ENCODE measurements at places on chromosomes 6 and 20.

DNA sequence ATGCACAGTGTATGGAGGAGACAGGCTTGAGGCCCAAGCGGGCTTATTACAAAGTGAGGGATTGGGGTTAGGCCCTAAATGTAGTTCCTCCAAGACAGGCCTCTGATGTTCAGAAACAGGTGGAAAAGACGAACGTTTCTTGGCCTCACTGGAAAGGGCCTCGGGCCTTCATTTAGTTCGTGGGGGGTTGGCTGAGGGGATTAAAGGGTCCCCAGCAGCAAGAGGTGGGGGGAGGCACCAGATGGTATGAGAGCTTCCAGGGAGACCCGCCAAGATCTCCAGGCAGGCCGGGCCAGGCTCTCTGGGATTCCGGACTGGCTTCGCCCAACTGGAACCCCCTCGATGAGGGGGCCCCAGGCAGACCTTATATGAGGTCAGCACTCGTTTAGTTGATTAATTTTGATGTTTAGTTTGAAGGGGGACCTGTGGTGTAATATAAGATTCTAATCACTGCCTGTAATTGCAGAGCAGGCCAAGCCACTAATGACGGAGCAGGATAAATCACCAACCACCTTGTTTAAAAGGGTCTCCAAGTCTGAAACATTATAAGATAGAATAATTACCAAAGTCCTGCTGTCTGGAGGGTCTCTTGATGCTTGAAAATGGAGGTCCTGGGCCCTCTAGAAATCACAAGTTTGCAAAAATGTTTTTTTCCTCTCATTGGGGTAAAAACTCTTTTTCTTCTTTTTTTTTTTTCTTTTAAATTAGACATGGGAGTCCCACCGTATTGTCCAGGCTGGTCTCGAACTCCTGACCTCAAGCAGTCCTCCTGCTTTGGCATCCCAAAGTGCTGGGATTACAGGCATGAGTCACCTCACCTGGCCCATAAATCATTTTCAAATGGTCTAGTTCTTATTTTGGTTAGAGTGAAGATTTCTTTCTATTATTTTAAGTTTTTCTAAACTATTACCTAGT lies 2.2 kb downstream of the HMGA1 start:
- peak; percentile 29 for DNase-seq

GRCh38 chr6:135012764-135013163 lies 41.9 kb downstream of the HBS1L start:
- no peak for DNase-seq

- no peak for DNase-seq
Observed at GRCh38 chr6:28354688-28355554, 5.2 kb downstream of the ZKSCAN3 start.

DNA sequence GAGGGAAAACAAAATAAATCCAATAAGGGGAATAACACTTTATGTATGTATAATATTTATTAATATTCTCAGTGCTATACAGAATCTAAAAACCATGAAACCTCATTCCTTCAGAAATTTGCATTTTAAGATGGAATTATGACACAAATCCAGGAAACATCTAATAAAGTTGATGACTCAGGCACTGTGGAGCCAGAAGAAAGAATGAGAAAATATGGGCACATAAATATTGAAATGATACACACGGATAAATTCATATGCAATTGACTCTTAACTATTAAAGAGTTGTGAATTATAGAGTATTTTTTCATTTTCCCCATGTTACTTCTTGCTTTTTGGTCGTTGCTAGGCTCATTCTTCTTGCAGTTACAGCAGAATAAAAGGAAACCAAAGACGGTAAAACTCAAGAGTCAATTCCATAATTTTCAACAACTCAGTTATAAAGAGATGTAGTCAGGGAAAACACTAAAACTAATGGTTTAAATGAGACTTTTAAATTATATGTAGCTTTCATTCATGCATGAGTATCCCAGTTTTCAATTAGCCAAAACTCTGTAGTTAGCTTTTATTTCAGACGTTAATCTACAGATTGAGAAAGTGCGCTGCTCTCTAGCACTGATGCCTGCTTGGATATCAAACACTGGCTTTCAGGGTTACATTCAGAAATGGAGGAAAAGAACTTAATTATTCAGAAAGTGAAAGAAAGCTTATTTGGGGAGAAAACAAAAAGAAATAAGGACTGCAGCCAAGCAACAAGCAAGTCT lies 95.4 kb downstream of the ADGRB3 start:
- DNase-seq = no peak

DNA sequence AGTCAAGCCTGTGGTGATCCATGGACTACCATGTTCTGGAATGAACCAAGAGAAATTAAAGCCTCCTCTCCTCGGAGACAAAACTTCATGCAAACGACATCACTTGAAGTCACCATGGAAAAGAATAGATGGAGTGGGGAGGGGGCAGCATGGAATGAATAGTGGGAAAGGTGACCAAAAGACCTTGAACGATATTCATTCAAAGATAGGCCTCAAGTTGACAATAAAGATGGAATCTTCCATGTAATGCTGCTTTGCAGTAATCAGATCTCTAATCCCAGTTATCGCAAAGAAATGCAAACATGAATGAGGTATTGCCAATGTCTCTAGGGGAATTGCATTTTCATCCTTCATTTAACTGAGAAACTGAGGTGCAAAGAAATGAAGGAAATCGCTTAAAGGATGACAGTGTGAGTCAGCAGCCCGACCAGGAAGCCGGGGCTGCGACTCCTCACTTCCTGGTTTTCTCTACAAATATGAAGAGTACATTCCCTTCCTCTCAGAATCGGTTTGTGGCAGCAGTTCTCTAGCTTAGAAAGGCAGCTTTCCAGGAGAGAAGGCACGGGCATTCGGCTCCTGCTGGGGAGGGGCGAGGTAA lies 65.6 kb upstream of the RREB1 start:
- no peak for DNase-seq

GRCh38 chr6:87375315-87375714 lies 30.7 kb downstream of the C6orf163 start:
- DNase-seq = peak; percentile 25

- no peak for DNase-seq
Observed at GRCh38 chr6:135323202-135323668, 142.1 kb downstream of the MYB start.

DNA sequence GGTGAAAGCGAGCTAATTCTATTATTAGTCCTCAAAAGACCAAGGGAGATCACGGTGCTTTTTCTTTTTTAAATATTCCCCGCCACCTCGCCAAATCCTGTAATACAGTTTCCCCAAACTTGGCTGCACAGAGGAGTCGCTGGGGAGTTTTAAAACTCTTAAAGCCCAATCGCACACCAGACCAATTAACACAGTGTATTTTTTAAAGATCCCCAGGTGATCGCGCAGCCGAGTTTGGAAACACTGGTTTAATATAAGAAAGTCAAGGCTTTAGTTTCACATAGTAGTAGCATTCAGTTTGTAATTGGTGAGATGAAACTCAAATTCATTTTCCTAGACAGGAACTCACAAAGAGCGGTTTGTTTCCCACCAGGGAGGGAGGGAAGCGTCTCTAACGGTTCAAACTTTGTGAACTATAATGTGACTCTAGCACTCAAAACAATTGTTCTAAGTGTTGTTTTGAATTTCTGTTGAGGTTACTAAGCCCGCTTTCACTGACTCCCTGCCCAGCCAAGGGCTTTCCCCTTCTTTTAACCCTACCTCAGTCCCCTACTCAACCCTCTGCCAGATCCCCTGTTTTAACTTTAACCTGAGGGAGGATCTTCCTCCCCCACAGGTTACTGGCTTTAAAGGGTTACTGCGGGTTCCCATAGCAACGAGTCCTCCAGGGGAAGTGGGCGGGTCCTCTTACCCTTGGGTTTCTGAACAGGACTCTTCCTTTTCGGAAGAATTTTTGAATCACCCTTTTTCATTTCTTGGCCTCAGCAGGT lies 25.7 kb upstream of the BTBD3 start:
- DNase-seq = peak; percentile 91

DNA sequence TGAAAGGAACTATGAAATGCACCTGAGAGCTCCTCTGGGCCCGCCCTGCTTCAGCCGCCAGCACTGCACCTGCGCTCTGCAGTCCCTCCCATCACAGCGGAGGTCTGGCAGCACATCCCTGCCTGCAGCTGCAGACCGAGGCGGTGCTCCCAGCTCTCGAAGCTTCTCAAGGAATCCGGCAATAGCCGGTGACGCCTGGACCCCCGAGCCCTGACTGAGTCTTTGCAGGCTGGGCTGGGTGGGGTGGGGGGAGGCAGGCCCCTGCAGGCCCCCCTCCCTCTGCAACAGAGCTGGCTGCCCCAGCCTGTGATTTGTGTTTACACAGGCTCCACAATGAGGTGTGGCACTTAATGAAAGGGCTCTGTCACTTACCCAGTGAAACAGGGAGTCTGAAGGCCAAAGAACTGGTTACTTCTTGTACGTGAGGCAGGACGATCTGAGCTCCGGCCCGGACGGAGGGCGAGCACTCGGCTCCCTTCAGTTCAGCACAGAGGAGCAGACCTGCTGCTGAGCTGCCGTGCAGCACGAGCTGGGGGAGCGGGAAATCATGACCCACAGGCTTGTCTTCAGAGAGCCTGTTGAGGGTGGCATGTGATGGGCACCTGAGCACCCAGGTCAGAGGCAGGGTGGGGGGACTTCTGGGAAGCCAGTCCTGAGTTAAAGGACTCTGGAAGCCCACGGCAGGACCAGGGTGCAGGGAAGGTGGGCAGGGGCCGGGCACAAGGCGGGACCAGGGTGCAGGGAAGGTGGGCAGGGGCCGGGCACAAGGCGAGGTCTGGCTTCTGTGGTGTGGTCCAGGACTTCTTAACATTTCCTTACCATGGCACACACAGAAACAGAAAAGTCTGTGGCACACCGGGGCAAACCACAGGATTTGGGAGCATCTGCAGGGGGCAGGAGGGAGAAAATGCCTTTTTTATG lies 192.3 kb upstream of the THBS2 start:
- DNase-seq = peak; percentile 73

- DNase-seq = no peak
Observed at GRCh38 chr6:168285456-168285855, 34.1 kb downstream of the DACT2 start.

DNA sequence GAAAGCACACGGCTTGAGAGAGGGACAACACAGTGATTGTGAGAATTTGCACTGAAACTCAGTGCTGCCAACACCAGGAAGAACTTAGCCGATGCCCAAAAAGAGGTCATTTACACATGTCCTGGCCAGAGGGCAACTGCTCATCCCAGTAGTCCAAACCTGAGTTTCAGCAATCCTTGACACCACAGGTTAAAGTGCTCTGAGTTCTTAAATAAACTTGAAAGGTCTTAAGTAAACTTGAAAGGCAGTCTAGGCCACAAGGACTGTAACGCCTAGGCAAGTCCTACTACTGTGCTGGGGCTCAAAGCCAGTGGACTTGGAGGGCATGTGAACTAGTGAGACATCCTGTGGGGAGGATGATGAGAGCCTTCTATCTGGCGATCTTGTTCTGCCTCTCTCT lies 14.1 kb downstream of the SNX14 start:
- no peak for DNase-seq

DNA sequence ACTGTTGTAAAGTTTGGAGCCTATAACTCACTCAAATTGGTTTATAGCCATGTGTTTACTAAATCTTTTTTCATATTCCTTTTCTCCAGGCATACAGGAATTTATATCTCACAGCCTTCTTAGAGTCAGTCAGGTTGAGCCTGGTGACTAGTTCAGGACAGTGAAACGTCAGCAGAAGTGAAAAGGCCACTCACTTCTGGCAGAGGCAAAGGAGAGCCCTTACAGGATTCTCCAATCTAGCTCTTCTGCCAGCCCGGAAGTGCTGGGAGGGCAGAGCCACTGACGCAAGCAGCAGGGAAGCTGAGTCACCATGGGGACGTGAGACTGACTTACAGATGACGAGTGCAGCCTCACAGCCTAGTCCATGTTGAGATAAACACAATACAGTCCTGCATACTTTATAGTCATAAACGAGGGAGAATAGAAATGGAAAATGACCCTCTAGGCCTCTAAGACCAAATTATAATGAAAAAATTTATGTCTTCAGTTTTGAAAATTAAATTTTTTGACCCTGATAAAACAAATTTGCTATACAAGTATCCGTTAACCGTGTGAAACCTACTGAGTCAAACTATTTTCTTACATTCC lies 1.3 kb downstream of the PXT1 start:
- DNase-seq = peak; percentile 80

GRCh38 chr6:75480425-75480824 lies 13.2 kb downstream of the FILIP1 start:
- DNase-seq = no peak

GRCh38 chr6:148472171-148473105 lies 129.8 kb downstream of the SASH1 start:
- DNase-seq = peak; percentile 74

DNA sequence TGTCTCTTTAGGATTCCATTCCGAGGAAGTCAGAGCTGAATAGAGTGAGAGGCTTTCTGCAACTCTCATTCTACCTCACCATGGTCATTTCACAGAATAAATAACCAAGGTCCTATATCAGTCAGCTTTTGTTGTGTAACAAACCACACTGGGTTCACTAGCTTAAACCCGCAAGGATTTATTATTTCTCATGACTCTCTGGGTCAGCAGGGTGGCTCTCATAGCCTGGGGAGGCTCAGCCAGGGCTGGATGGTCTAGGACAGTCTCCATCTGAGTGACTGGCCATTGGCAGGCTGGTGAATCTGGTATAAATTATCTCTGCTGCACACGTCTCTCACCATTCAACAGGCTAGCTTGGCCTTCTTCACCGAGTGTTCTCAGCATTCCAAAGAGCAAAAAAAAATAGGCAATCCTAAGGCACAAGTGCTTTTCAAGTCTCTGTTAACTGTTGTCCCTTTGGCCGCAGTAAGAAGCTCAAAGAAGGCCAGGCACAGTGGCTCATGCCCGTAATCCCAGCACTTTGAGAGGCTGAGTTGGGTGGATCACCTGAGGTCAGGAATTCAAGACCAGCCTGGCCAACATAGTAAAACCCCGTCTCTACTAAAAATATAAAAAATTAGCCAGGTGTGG lies 39.7 kb downstream of the ISM1 start:
- no peak for DNase-seq

DNA sequence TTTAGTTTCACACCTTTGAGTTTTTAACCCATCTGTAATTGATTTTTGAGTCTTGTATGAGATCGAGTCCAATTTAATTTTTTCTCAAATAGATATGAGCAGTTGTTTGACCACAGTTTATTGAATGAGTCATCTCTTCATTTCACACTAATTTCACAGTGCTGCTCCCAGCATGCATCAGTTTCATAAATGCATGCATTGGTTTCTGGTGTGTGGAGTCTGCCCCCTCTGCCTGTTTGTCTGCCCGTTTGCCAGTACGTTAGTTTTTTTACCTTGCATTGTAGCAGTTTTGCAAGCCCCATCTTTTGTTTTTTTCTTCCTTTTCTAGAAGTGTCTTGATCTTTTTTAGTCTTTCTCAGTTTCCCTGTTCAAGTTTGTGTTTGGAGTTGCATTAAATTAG lies 11.9 kb downstream of the SLX4IP start:
- DNase-seq = peak; percentile 63

DNA sequence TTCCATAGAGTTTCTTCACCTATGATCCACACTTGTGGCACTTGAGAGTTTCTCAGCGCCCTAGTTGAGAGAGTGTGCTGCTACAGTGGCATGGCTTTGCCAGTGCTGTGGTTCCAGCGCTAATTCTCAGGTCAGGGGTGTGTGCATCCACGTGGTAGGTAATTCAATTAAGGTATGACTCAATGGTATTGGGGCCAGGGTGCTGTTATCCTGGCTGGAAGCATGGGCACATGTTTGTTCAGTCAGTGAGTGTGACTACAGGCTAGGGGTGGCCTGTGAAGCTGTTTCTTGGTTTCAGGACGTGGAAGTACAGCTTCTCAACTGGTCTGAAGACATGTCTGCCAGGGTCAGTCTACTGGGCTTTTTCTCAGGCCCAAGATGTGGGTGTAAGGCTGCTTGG lies 3.0 kb upstream of the SEMG2 start:
- no peak for DNase-seq

- peak; percentile 26 for DNase-seq
Observed at GRCh38 chr6:54856129-54856528, 9.6 kb downstream of the FAM83B start.

GRCh38 chr20:25067102-25067987 lies 9.4 kb upstream of the ACSS1 start:
- no peak for DNase-seq
